ENCODE measurements at places on chromosomes 3 and 15. TPM values are rescaled to one million over a fixed set of nuclear protein-coding genes. Genes with fewer than 3 reads are reported as not detected.

Gene GOLGA8G
- total RNA-seq, result not detected

Gene EFHB
- 1.3 TPM for total RNA-seq

Gene PIGZ
- 10.2 TPM for total RNA-seq

Gene MESP2
- 0.96 TPM for total RNA-seq

GRCh38 chr3:43394041-43394554 lies 107.8 kb downstream of the SNRK start:
- DNase-seq, result no peak

DNA sequence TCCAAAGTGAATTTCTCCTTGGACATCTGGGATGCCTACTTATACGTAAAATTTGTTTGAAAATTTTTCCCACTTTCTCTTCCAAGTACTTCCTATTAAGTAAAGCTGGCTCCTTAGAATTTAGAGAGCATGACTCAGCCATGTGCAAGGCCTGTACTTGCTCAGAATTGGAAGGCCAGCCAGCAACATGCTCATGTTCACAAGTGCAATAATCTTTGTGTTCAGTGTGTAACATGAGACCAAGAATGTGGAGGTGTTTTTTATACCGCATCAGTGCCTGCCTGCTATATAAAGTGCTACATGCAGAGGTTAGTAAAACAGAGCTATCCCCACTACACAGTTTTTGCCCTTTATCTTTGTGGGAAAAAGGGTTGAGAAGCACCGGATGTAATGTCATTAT lies 151.9 kb upstream of the FEZF2 start:
- no peak for DNase-seq

DNA sequence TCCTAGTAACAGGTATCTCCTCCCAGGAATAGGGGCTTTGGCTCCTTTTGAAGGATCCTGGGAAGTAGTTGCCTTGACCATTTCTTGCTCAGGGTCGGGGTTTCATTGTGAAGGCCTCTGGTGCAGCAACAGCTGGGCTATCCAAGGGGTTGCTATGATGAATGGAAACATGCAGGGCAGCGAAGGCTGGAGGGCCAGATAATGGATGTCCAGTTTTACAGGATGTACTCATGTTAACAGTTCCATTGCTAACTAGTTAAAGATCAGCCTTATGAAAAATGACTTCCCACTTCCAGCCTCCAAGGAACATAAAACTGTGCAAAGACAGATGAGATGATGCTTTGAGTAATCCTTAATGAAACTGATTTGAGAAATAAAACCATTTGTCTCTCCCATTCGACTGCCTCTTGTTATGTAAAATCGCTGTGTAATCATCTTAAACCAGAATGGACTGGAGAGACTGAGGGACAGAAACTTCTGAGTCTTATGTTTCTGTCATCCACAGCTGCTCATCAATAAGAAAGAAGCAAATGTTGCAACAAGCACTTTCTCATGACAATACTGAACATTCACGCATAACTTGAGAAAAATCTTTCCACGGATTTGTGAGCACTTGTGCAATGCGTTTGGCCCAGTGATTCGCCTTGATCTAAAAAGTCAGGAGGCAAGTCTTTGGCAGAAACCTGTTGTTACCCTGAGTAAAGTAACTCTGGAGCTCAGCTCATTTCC lies 473.5 kb upstream of the RGMA start:
- DNase-seq, result no peak

- no peak for DNase-seq
These were observed 169.2 kb upstream of the LYSMD4 start for GRCh38 chr15:99902248-99902928.

GRCh38 chr3:159877924-159878323 lies 110.7 kb upstream of the IL12A start:
- no peak for DNase-seq

- DNase-seq, result no peak
These were observed 113.8 kb downstream of the ITPR1 start for GRCh38 chr3:4606911-4607310.

GRCh38 chr3:18740631-18741583 lies 315.8 kb upstream of the SATB1 start:
- DNase-seq, result no peak

DNA sequence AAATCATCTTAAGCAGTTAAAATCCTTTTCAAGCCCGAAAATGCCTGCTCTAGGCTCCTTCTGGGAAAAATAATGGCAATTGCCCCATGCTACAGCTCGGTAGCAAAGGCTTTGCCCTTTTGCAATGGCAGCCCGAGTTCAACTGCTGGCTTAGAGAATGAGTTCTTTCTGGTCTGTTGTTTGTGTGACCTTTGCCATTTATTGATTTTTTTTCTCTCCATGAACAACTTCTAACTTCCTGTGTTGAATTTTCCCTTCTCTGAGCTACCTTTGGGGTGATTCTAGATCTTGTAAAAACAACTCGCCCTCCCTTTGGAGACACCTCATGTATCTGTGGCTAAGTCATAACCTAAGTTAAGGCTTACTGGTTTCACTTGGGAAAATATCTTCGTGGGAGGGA lies 139.3 kb downstream of the PLCH1 start:
- DNase-seq, result no peak

- no peak for DNase-seq
These were observed 8.3 kb downstream of the MYO5A start for GRCh38 chr15:52520421-52520820.

GRCh38 chr3:42773409-42773751 lies 327 bp upstream of the CCDC13 start:
- no peak for DNase-seq

Data from mesenteric fat pad (tissue), 1 donor.